ENCODE measurements at places on chromosomes 7 and 10. TPM values are rescaled to one million over a fixed set of nuclear protein-coding genes. Genes with fewer than 3 reads are reported as not detected.

GRCh38 chr7:71281261-71281660 lies 149.3 kb downstream of the GALNT17 start:
- no peak for DNase-seq

GRCh38 chr10:1544209-1544673 lies 193.1 kb downstream of the ADARB2 start:
- DNase-seq: no peak

DNA sequence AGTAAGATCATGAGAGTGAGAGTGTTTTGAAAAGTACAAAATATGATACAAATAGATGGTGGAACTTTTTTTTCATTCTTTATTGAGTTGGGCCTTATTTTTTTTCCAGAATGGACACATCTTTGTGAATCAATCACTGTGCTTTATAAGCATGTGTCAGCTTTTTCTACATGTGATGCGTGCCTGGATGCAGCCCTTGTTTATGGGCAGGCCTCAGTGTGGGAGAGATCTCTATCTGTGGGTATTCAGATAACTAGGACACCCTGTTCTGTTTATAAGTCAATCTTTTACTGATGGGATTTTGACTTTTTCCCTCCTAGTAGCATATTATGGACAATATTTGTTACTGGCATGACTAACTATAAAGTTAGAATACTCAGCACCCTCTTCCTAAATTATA lies 42.9 kb upstream of the IKZF1 start:
- DNase-seq: no peak

NPY gene
- total RNA-seq: not detected

DNA sequence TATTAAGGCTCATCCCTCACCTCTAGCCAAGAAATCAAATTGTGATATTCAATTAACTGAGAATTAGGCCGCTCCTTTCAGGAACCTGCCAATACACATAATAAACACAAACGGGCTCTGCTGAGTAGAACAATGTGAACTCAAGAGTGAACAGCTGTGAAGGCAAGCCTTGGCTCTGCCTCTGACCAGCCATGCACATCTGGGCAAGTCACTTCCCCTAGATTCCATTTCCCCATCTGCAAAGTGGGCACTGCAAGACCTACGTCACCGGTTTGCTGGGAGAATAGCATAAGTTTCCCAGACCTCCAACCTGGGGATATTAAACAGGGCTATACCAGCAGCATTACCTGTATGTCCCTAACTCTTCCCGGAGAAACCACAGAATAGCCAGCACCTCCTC lies 355.2 kb downstream of the TNS3 start:
- DNase-seq: no peak

PRLHR gene
- not detected for total RNA-seq

- DNase-seq: no peak
Measured at GRCh38 chr10:75773231-75773780, 341.9 kb downstream of the LRMDA start.

- no peak for DNase-seq
Measured at GRCh38 chr7:34723866-34724490, 66.0 kb downstream of the NPSR1 start.

- DNase-seq: no peak
Measured at GRCh38 chr10:17907641-17908040, 44.1 kb upstream of the SLC39A12 start.

LLCFC1 gene
- not detected for total RNA-seq

DNA sequence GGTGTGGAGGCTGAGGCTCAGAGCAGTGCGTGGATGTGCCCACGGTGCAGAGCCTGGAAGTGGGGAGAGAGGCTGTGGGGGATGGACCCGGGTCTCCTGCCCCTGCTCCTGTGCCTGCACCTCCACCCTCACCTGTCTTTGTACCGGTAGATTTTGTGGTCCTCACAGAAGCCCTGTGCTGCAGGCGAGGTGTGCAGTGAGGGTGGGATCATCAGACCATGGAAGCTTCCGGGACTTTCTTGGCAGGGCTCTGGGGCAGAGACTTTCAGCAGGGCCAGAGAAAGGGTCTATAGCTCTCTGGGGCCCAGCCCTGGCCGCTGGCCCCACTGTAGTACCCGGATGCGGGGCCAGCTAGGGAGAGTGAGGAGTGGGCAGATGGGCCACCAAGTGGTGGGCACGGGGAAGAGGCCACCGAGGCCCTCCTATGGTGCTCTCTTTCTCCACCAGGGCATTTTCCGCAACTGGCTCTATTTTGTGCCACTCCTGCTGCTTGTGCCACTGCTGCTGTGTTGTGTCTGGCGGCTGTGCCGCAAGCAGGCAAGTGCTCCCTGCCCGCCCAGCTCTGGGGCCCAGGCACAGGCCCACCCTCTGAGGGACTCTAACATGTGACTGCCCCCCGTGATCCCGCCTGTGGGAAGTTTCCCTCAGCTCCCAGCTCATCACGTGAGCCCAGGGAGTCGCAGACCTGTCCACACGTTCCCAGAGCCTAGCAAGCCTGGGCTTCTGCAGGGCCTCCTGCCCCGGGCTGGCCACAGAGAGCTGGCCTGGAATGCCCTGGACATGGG lies 22.1 kb downstream of the ANTXRL start:
- no peak for DNase-seq

DNA sequence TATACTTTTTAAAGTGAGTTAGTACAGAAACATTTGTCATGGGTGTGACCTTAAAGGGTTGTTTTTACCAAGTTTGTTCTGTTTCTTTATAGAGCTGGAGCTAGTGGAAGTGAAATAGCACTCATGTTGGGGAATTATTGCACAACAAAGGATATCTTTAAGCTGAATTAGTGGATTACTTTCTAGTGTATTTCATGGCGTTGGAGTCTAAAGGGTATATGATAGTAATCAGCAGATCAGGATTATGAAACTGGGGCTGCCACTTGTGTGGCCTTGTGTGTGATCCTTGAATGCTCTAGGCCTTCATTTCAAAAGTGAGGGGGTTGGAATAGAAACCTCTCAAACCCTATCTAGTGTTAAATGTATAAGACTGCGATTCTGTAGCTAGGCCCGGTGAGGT lies 123.6 kb downstream of the LYZL1 start:
- no peak for DNase-seq

USP54 gene
- 151 TPM for total RNA-seq

- DNase-seq: no peak
Measured at GRCh38 chr7:13851736-13852135, 137.7 kb downstream of the ETV1 start.

FAM25A gene
- total RNA-seq: not detected

DNA sequence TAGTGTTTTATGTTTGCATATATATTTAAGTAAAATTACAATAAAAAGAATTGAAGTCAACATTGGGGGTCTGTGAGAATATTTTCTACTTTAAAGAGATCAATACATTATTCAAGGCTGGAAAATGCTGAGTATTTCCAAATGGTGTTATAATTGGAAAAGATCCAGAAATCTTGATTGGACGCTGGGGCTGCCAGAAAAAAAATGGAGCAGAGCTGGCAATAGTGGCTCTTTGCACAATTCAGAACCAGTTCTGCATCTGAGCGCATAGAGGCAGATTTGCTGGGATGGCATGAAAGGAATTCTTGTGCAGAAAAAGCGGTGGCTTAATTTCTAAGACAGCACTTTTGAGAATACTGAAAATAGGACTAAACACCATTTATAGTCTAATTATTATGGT lies 10.8 kb upstream of the VWC2 start:
- DNase-seq: no peak

PRPS1L1 gene
- not detected for total RNA-seq

DNA sequence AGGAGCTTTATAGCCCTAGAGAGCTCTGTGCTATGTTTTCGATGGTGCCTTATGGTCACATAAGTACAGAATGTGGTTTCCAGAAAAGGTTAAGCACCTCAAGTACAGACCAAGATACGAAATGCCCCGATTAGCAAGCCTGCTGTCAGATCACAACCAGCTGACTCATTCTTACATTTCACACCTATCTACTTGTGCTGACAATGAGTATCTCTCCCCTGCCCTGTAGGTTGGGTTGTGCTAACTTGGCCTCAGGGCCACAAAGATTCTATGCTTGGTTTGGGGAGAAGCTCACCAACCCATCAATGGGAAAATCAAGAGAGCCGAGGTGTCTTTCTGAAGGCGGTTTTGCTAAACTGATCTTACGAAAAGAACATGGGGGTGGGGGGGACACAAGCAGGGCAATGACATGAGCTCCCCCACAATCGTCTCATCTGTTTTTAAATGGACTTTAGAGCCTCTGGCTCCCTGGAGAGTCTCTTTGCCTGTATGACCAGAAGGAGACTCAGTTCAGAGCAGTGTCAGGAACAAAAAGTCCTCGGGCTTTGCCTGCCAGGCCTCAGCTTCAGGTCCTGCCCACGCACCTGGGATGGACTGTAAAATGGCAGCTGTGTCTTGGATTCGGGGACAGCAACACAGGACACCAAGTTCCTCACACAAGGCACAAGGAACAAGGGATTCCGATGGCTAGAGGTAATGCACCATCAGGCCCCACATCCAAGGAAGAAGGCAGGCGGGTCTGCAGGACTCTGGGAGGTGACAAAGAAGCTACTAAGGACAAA lies 55.1 kb downstream of the FAM53B start:
- no peak for DNase-seq

- DNase-seq: no peak
Measured at GRCh38 chr7:155189590-155189989, 108.1 kb upstream of the INSIG1 start.

GRCh38 chr10:129135624-129136023 lies 331.4 kb upstream of the MGMT start:
- DNase-seq: no peak

BTBD16 gene
- total RNA-seq: 0.13 TPM

GRCh38 chr7:139603282-139603681 lies 79.8 kb downstream of the CLEC2L start:
- no peak for DNase-seq

- no peak for DNase-seq
Measured at GRCh38 chr7:40579401-40579800, 444.6 kb downstream of the SUGCT start.

GRCh38 chr7:73871163-73872011 lies 10.4 kb downstream of the TMEM270 start:
- no peak for DNase-seq

DNA sequence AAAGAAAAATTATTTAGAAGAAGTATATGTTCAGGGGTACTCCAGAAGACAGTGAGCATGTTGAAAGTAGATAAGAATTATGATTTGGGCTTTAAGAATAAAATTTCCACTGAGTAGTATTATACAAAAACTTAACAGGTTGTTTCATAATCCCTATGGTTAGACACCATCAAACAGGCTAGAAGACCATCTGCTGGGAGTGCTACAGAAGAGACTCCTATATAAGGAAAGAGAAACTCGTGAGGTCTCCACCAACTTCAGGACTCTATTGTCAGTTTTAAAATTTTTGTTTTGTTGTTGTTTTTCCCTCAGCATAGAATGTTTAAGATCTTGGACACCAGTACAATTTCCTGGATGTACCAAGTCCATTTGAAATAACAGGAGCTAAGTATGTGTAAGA lies 13.1 kb downstream of the DNAJC1 start:
- DNase-seq: no peak

DNA sequence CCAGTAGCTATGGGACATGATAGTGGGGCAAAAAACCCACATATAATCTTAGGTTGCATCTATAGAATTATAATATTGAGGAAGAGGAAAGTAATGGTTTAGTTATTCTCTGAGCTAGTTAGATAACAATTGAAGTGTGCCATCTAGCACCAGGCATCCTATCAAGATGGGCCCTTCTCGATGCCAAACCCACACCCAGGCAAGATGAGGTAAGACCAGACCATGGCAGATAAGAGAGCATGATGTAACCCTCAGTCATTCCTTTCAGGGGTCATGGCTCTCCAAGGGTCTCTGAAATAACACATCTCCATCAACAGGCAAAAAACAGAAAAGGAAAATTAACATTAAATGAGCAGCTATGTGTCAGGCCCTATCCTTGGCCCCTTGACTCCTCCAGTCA lies 128.7 kb downstream of the SH3PXD2A start:
- DNase-seq: no peak

All from colonic mucosa (tissue), 4 donors.